ENCODE measurements at places on chromosomes 12 and 14.

GRCh38 chr12:6953442-6954315, 2.5 kb downstream of the PTPN6 start:
- DNase-seq, result peak; percentile 71

DNA sequence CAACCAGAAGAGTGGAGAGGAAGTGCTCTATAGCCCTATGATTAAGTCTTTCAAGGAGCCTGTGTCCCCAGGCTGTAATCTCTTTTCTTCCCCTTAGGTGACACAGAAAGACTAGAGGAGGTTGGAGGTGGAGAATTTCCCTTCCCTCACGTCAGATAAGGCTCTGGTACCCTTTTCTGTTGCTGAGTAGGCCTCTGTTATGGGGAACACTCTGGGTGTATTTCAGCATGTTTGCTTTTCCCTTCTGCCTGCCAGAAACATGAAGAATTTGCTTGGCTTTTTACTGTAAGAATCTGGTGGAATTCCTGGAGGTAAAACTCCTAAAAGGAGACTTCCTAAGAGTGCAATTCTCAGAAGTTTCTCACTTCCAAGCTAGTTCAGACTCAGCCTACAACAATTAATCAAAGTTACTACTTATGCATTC, 58.3 kb downstream of the SIX1 start:
- no peak for DNase-seq

DNA sequence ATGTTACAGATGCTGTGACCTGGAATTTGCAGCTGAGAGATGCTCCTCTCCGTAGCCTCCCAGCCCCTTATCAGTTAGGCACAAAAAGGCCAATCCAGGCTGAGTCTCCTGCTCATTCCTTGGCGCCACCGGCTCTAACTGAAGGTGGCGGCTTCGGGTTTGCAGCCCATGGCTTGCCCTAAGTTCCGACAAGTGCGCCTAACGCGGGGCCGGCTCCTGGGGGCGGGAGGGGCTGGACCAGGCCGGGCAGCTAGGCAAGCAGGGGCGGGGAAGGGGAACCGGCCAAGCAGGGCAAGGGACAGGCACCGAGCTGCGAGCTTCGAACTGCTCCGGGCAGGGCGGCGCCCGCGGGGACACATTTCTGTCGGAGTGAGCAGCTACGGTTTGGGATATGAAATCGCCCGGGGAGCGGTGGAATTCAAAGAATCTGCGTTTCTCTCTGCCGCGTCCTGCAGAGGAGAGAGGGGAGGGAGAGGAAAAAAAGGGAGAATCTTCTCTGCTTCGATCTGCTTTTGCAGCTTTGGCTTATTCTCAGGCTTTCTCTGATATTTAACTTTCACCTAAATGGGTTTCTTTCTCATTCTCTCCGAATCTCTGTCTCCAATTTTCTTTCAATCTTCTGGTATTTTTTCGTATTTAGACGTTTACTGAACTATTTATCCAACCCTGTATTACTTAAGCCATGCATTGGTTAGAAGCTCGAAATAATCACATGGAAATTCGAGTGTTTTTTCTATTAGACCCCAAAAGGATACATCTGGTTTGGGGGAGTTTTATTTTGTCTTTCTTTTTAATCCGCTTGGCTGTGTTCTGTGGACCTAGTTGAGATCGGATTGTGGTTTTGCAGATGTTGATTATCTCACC, 1.6 kb upstream of the HOXC12 start:
- no peak for DNase-seq

GRCh38 chr12:121579190-121579791, 1.5 kb downstream of the KDM2B start:
- peak; percentile 18 for DNase-seq

DNA sequence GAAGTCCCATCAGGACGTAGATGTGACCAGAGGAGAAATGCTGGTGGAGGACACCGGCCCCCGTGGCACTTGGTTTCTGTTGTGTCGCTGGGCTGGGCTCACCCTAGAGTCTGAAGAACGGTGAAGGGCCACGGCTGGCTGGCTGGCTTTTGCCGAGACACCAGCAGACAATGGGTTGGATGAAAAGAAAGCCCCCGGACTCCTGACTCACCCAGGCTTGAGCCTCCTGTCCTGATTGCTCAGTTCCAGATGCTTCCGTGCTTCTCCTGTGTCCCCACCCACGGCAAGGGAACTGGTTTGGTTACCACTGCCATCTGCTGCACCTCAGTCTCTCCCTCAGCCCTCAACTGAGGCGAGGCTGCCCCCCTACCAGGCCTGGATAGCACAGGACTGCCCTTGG, 10.4 kb upstream of the ENDOU start:
- no peak for DNase-seq

DNA sequence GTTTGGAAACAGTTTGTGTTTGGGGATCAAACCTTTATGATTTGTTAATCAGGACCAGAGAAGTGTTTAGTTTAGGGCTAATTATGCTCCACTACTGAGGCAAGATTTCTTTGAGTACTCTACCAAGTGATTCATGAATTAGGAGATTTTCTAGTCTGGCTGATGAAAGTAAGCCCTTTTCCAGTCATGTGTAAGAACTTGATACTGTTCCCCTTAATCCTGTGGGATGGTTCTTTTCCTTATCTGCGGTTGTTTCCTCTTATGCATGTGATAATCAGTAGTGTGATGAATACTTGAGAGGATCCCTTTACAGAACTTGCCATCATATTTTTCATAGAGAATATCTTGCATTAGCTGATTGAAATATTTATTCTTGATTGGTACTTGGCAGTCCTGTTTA, 42.1 kb downstream of the DYRK2 start:
- no peak for DNase-seq

DNA sequence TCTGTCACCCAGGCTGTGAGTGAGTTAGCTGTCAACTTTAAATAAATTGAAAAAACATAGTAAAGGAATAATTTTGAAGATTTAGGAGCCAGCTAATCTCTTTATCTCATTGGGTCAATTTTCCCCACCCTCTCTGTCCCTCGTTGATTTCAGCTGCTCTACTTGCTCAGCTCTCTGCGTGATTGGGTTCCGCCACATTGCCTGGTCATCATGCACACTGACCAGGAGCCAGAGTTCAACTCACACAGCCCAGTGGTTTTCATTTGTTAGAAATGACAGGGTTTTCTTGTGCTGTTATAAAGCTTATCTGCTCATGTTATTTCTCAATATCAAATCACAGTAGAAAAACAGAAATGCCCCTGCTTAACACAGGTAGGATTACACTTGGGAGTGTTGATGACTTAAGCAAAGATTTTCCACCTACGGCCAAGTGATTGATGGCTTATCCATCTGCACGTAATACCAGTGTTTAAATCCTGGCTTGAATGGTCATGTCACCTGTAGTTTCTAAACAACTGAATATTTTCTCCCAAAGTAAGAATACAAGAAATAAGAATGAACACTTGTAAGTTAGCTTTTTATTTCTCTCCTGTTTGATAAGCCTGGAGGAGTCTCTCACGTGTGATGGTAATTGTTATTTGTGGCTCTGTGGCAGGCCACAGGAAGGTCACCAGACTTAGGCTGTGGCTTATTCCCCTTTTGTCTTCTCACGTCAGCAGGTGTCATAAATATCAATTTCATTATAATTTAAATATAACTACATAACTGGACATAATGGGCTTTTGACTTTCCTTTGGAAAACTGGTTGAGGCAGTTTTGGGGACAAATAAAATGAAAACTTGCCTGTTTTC, 367.2 kb upstream of the DDHD1 start:
- DNase-seq, result no peak

Data from effector CD4-positive, alpha-beta T cell (primary cell).